ENCODE measurements at places on chromosomes 4 and X.

DNA sequence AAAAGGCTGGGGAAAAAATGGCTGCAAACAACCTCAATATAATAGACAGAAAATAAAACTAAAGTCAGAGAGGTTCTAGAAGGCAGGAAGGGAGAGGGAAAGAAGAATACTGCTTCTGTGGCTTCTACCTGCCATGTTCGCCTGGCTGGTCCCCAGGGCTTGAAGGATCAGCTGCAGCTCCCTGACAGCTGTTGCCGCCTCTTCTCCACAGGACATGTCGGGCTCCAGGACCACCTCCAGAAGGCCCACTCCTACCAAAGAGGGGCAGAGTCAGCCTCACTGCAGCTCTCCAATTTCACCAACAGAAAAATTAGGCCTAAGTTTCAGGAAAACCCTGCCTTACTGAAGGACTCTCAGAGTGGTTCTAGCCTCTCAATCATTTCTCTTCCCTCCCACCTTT lies 44.9 kb downstream of the GATB start:
- DNase-seq, result no peak

GRCh38 chr4:61545902-61546480 lies 345.9 kb downstream of the ADGRL3 start:
- DNase-seq, result no peak

DNA sequence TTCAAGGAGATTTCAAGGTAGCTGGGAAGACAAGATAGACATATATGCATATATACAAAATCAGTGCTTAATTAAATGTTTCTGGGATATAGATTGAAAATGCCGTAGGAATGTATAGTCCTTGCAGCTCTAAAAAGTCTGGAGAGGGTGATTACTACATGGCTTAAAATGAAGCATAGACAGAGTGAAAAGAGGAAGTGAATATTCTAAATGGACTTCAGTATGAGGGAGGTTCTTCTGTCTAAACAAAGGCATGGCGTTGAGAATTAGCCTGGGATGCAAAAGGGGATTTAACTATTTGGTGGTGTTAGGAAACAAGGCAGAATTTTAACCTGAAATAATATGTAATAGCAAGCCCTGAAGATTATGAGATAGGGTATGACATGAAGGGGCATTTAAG lies 141.5 kb upstream of the FRMPD4 start:
- no peak for DNase-seq

DNA sequence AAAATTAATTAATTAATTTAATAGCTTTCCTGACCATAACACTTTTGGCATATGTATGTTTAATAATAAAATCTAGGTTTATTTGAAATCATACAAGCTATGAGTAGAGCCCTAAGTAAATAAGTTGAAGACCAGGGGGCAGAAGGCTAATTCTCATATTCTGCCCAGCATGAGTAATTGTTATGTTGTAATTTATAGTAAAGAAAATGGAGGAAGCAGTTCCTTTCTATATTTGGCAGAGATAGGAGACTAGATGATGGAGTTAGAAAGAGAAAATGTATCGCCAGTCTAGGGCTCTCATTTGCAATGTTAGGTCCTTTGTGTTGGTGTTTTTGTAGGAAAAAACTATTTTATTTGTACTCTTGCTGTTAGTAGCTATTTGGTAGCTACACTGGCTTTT lies 89.1 kb downstream of the FNIP2 start:
- no peak for DNase-seq

DNA sequence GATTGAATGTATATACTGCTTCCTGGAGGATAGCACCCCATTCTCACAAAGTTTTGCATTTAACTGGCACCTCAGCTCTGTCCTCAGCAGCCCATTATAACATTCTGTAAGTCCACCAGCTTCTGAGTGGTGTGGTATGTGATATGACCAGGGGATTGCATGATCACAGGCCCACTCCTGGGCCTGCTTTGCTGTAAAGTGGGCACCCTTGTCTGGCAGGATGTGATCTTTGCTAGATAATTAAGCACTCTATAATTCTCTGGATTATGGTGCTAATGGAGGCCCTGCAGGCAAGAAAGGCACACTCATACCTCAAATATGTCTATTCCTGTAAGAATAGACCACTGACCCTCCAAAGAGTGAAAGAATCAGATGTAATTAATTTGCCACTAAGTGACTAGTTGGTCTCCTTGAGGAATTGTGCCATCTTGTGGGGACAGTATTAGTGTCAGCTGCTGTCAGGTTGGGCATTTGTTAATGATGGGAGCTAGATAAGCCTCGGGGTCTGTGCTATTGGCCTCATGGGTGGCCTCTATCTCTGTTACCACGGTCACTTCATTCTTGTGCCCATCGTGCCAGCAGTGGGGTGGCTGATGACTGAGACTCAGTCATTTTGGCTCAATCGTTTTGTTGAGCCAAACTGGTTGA lies 2.2 kb upstream of the CFI start:
- no peak for DNase-seq

DNA sequence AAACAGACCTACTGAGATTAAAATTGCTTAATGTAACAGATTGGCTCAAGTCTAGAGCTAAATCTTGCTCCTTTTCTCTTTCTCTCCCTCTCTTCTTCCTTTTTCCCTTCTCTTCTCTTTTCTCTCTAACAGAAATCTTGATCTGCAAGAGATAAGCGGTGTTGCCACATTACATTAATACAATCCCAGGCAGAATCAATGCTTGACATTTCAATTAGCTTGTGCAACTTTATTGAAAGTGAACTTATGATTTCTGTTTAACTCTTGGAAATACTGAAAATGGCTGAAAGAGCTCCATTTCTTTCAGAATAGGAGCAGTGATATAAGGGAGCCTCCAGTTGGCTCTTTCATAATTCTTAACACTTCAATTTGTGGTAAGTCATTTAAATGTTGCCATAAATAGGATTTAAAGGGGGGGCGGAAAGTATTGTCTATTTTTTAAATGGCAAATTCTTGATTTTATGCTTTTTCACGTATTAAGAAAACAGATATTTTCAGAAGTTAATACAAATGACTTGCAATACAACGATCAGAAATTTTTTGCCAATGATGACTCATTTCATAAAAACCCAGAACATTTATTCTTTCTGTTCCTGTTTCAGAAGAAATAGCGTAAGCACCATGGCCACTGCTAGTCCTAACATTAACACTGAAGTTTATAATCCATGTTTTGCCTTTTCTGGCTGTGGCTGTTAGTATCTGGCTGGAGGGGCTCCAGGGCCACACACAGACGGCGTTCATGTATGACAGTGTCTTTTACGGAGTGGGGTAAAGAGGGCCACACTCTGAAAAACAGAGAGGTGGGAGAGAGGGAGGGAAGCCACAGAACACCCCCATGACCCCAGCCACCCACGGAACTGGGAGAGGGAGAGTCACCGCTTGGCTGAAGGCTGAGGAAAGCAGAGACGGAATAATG lies 115.7 kb upstream of the FAT1 start:
- DNase-seq, result no peak

GRCh38 chrX:42686706-42687105 lies 91.3 kb downstream of the PPP1R2C start:
- DNase-seq, result no peak

- DNase-seq, result no peak
Measured at GRCh38 chr4:83075311-83076095, 39.0 kb downstream of the PLAC8 start.

DNA sequence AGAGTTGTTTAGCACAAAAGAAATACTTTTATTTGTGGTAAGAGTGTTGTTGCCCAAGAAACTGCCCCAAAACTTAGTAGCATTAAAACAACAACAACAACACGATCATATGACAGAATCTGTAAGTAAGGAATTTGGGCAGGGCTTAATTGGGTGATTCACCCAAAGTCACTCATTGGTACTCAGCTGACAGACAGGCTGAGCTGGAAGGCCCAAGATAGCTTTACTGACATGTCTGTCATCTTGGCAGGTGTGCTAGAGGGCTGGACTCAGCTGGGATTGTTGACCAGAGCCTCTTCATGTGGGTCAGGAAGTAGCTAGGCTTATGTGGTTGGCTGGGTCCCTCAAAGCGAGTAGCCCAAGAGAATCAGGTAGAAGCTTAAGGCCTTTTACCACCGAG lies 52.3 kb downstream of the KIAA0232 start:
- DNase-seq, result no peak

DNA sequence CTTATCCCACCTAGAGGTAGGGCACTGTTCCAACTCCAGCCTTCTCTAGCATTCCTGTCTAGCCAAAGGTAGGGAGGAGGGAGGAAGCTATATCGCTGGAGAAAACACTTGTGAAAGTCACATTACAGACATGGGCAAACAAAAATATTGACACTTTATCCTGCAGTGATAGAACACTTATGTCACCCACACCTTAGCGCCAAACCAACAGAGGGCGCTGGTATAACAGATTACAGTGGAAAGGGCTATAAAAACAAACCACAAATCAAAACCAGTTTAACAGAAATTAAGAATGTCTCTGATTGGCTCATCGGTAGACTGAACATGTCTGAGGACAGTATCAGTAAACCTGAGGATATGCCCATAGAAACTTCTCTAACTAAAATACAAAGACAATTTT lies 451.3 kb downstream of the TLL1 start:
- DNase-seq, result no peak

DNA sequence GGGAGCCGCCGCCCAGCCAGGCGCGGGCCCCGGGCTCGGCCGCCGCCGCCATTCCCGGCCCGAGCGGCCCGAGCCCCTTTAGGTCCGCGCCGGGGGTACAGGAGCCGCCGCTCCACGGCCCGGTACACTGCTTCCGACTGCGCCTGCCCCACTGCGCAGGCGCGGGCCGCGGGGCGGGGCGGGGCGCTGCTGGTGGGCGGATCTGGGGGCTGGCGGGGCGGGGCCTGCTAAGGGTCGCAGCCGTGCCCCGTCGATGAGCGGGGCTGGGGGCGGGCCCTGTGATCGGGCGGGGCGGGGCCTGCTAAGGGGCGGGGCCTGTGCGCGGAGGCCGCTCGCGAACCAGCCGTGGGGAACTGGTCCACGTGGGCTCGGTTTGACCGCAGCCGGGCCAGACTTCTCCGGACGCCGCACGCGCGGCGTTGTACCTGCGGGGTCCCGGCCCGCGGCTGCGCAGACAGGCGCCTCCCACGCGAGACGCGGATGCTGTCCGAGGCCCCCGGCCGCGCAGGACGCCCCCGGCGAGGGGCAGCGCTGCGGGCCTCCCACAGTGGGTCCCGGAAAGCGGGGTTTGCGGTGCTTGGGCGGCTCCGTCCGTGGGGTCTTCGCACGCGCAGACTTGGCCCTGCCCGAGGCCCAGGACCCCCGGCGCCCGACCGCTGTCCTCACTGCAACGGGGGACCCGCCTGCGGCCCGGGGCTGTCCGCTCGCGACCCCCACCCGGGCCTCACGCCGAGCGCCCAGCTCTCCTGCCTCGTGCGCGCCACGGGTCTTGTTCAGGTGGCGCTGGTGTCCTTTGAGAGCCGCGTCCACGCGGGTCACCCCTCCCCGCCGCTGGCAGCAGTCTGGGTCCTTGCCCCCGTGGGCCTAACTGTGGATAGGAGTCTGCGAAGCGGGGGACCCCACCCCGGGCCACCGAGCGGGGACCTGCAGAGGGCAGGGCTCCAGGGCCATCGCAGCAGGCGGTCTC lies at the start of gene DGKQ:
Gene DGKQ, minus strand, starts transcription at position 139 of the 967 bp plus-strand sequence. Its CDS starts 87 bp downstream, at position 52.
- peak; percentile 86 for DNase-seq

DNA sequence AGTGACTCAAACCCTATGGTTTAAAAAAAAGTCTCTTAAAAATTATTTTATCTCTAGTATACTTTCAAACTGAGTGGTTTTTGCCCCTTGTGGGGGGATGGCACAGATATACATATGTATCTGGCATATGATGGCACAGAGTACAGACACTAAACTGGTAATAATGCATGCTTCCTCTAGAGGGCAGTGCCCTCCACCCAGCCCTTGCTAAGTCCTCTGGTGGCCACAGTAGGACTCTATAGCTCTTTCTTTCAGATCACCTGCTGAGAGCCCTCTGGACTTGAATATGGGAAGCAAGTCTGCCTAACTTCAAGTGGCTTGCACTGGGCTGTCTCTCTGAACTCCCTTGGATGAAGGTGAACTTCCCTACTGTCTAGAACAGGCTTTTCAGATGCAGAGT lies 66.3 kb downstream of the TSPAN7 start:
- DNase-seq, result peak; percentile 2

- no peak for DNase-seq
Measured at GRCh38 chr4:76570141-76570973, 135.3 kb downstream of the SHROOM3 start.

DNA sequence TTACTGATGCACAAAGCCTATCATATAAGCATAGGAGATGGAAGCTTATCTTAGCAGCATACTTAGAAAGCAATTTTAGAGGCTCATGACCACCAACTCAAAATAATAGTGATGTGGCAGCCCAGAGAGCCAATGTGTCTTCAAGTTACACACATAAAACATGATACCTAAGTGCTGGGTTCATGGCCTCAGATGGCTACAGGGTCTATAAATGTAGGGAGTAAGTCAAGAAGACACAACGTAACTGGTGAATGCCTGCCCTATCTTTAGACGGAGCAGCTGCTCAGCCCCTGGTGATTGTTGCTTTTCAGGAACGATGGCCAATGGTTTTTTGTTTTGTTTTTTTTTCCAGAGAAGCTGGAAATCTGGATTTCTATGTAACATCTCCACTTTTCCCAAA lies 42.8 kb downstream of the RNF150 start:
- no peak for DNase-seq

GRCh38 chr4:25347971-25348370 lies 29.1 kb upstream of the ANAPC4 start:
- no peak for DNase-seq

Data from stimulated activated CD4-positive, alpha-beta T cell treated with anti-CD3 and anti-CD28 coated beads, Interleukin-1b, Interleukin-23, amount 100 ng/mL, for 48 hours (primary cell).